ENCODE measurements at places on chromosomes 2 and 18.
A peak's percentile ranks its signal among the peaks of the same experiment; 100 is the strongest.

DNA sequence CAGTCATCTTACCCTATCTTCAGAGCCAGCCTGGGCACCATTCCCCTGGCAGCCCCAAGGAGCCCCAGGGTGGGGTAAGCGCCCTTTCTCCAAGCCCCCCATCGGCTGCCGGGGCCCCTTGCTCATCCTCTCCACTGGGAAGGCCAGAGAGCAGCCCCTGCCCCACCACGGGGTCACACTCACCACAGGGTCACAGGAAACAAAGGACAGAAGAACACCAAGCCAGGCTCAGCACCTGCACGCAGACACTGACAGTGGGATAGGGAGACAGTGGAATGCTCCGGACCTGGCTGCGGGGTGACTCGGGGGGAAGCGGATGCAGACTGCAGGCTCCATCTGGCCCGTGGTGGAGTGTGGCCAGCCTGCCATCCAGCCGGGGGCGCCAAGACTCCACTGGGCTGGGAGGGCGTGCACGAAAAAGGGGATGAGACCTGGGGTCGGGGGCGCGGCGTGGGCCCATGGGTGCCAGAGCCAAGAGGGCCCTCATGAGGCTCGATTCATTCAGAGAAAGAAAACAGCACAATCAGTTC lies 21.1 kb downstream of the HDAC4 start:
- no peak for DNase-seq

DNA sequence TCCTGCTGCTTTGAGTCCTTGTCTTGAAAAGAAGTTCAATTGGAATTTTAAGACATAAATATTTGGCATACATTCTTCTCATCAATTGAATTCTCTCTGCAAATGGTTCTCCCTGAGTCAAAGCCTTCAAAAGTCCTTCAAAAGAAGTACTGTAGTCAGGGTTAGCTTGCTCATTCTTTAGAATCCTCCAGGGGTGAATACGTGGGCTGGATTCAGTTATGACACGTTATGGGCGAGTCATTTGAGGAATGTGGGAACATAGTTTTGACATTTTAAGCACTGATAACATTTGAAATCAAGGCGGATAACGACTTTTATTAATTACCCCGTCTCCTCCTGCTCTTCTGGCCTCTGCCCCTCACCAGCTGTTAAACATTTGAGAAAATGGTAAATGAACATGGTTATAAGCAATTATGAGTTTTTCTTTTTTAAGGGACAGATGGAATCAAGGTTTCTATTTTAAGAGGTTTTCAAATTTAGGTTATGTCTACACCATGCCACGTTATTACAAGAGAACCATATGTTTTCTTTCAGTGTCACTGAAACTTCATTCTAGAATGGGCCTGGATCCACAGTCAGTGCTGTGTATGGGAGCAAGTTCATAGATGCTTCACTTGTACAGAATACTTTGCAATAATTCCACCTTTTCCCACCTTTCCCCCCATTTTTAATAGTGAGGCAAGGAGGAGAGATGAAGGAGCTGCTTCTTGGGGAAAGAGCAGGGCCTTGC lies 273.1 kb downstream of the TSN start:
- no peak for DNase-seq

- no peak for DNase-seq
These were observed 74.4 kb downstream of the MAP3K20 start for GRCh38 chr2:173150087-173150486.

- no peak for DNase-seq
These were observed 305.0 kb upstream of the ERBB4 start for GRCh38 chr2:212843409-212844199.

GRCh38 chr2:127721311-127721977 lies 20.1 kb downstream of the SFT2D3 start:
- peak; percentile 47 for DNase-seq

- no peak for DNase-seq
These were observed 63.4 kb upstream of the OTOS start for GRCh38 chr2:240203788-240204270.

DNA sequence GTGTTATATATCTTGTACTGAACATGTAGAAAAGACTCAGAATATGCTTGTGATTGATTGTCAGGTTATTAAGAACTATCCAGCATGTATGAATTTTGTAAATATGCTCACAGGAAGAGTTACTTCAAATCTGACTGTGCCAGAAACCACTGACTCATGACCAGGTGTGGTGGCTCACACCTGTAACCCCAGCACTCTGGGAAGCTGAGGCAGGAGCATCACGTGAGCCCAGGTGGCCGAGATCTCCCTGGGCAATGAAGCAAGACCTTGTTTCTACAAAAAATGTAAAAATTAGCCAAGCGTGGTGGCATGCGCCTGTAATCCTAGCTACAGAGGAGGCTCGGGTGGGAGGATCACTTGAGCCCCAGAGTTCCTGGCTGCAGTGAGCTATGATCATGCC lies 126.6 kb downstream of the COMMD1 start:
- no peak for DNase-seq

GRCh38 chr2:191601060-191601459 lies 76.9 kb upstream of the NABP1 start:
- no peak for DNase-seq

DNA sequence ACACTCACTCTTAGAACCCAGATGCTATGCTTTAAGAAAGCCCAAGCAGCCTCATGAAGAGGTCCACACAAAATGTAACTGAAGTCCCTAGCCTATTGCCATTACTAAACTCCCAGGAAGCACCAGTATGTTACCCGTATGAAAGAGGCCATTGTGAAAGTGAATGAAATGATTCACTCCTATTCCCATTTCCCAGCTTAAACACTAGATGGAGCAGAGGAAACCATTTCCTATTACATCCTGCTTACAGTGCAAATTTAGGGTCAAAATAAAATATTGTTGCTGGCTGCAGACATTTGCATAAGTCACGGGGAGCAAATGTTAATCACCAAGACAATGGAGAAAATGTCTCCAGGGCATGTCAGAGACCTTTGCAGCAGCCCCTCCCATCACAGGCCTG lies 989.7 kb upstream of the CRIM1 start:
- no peak for DNase-seq

DNA sequence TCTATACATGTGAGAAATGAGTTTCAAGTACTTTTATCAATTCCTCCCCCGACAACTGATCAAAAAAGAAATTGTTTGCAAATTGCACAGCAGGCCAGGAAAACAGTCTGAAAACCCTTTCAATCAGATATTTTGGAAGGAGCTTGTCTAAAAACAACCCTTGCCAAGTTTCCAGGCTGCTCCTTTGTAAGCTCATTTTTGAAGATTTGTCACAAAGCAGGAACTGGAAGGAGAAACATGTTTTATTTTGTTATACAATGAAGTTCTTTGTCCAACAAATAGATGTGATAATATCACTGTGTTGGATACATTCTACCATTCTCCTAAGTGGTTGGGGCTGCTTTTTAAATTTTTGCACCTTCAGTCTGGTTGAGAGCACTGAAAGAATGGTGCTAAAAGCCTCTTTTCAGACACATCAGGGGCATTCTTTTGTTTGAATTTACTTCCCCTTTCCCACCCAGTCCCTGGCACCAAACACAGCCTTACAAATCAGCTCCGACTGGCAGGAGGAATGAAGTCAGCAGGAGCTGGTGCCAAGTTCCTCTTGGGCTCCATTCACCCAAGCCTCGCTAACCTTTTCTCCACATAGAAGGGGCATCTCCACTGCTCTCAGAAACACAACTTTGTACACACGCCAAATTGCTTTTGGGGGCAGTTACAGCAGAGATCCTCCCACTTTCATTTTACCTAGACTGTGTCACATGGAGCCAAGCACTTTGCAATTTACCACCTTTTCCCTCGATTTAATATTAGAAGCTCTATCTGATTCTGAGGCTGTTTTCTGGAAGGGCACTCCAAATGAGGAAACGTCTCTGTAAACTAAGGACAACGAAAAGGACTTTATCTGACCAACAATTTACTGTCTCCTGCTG lies 88.0 kb downstream of the C1D start:
- no peak for DNase-seq

- DNase-seq: no peak
These were observed 525.4 kb downstream of the CCDC85A start for GRCh38 chr2:56709181-56709580.
